NCI-H1417 (cell line): ENCODE measurements at places on chromosomes 3 and 15.

- peak; percentile 67 for DNase-seq
These were observed 31.1 kb upstream of the NEO1 start for GRCh38 chr15:73021139-73021621.

DNA sequence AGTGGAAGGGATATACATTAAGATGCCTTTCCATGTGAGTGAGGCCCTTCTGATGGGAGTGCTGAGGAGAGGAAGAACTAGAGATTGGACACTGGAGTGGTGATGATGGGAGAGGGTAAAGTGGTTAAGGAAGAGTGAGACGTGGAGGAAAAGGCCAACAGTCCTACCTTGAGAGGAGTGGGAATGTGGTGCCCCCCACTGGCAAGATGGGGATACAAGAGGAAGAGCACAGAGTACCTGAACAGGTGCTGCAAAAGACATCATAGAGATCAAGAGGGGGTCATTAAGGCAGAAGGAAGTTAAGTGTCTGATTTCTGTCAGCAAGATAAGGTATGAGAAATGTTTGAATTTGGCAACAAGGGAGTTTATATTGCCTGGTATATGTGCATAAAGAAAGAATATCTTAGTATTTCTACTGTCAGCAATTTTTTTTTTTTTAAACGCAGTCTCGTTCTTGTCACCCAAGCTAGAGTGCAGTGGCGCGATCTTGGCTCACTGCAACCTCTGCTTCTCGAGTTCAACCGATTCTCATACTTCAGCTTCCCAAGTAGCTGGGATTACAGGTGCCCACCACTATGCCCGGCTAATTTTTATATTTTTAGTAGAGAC, 34.0 kb downstream of the ARIH2 start:
- no peak for DNase-seq

GRCh38 chr3:13525827-13526625, 22.9 kb upstream of the FBLN2 start:
- DNase-seq, result no peak

DNA sequence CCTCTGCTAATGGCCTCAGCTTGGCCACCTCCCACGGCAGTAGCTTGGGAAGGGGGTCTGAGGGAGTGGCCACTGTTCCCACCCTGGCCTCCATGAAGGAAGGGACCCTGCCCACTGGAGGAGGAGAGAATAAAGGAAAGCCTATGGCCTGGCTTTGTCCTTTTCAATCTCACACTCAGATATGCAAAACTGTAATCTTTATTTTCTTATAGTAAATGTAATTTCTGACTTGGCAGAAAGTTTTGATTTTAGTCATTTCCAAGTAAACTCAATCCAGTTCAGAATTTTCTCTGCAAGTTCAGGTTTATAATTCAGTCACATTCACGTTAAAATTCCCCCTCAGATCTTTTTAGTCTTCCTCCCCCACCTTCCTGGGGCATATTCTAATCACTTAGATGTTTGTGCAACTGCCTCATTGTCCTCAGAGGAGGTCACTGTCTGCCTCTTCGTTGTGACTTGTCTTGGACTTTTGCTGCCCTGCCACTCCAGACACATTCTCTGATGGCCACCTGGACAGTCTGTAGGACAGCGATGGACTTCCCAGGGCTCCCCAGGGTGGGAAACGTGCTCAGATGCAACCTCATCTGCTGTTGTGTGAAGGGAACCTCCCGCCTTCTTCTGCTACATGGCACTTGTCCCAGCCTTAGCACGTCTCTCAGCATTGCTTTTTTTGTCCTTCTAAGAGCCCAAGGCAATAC, 222.8 kb upstream of the TBL1XR1 start:
- no peak for DNase-seq

- no peak for DNase-seq
These were observed 22.8 kb downstream of the SLC28A2 start for GRCh38 chr15:45274636-45275380.

GRCh38 chr3:161082063-161082462, 23.1 kb downstream of the B3GALNT1 start:
- DNase-seq, result no peak

GRCh38 chr15:78257681-78258080, 6.7 kb upstream of the DNAJA4 start:
- no peak for DNase-seq

- DNase-seq, result peak; percentile 56
These were observed 24.7 kb downstream of the KAT2B start for GRCh38 chr3:20064796-20065564.

DNA sequence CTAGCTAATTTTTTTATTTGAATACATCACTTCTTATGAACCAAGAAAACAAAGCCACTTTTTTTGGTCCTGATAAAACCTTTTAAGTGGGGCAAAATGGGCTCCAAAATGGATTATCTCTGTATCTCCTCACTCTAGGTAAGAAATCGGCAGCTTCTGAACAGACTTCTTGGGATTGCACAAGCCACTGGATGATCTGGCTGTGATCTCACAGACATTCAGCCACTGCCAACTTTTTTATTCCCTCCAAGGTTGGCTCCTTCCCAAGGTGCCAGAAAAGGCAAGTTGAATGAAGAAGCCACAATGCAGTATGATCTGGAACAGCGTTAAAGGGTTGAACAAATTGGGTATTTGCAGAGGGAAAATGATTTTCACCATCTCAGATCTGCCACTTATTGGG, 73.2 kb downstream of the PRICKLE2 start:
- no peak for DNase-seq

- no peak for DNase-seq
These were observed 30.1 kb upstream of the TMEM115 start for GRCh38 chr3:50389414-50389767.

- no peak for DNase-seq
These were observed 12.8 kb downstream of the CHST2 start for GRCh38 chr3:143132246-143132980.

DNA sequence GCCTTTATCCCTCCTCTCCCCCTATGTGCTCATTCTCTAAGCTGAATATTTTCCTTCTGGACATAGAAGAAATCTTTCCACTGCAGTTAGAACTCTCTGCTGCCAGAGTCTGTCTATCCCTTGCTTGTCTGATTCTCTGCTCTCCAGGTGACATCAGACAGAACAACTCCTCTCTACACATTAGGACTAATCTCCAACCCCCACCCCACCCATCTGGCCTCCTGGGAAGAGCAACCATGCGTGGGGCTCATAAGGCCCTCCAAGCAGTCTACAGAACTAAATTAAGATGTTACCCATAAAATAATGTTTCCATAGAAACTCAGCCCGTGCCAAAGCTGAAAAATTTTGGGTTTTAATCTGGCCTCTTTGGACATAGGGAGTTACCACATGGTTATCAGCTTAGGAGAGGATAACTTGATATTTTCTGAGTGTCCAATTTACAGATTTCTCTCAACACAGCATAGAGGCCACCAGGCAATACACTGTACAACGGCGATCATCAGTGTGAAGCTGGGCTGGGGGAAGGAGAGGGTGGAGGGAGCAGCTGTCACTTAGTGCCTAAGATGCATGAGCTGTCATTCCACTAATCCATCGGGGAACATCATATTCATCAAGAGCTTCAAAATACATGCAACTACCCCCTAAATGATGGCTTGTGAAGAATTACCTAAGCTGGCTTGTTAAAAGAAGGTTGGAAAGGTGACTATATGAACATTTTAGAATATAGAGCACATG, 199.4 kb downstream of the CLSTN2 start:
- DNase-seq, result no peak

GRCh38 chr3:177005718-177006405, 191.4 kb downstream of the TBL1XR1 start:
- no peak for DNase-seq

- DNase-seq, result no peak
These were observed 17.2 kb upstream of the ADIPOQ start for GRCh38 chr3:186825294-186825821.

DNA sequence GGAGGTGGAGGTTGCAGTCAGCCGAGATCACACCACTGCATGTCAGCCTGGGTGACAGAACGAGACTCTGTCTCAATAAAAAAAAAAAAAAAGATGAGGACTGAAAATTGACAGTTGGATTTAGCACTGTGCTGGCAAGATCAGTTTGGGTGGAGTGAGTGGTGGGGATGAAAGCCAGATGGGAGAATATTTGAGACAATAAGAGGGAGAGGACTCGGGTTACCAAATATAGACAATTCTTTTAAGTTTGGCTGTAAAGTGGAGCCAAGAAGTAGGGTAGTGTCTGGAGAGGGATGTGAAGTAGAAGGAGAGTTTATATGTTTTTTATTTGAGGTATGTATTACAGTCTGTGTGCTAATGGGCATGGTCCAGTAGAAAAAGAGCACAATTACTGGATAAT, 20.4 kb downstream of the TMOD3 start:
- no peak for DNase-seq
